ENCODE measurements at places on chromosomes 3 and 15.

DNA sequence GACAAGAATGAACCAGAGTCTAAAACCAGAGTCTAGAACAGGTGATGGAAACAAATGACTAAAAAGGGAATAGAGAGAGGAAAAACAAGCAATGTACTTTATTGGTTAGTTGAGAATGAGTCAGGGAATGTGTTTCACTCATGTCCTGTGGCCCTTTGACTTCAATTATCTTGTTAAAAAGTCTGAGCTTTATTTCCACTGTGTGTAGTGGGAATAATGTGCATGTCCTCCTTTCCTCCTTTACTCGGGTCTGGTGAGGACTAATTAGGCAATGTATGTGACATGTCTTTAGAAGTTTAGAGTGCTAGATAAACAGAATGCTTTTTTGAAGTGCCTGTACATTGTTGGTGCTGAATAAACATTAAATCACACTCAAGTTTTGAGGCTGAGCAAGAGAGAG, 21.3 kb downstream of the LSAMP start:
- no peak for DNase-seq

- DNase-seq = no peak
These were observed 62.5 kb downstream of the ARHGAP31 start for GRCh38 chr3:119356646-119357045.

DNA sequence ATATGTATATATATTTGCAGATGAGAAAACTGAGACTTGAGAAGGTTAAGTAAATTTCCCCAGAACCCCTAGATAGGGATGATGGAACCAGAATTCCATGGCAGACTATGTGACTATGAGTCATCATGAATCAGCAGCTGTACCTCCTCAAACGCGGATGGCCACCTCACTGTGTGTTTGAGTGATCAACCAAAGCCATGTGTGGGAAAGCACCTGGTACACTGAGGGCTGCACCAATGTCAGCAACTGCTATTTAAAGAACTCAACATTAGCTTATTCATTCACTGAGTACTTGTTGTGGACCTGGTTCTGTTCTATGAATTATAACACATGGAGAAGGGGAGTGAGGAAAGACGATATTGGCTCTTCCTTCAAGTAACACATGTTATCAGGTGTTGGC, 377.0 kb downstream of the GAP43 start:
- DNase-seq = peak; percentile 70

GRCh38 chr15:101246391-101246790, 5.5 kb downstream of the CHSY1 start:
- no peak for DNase-seq

GRCh38 chr3:151479452-151479851, 18.6 kb upstream of the IGSF10 start:
- no peak for DNase-seq

DNA sequence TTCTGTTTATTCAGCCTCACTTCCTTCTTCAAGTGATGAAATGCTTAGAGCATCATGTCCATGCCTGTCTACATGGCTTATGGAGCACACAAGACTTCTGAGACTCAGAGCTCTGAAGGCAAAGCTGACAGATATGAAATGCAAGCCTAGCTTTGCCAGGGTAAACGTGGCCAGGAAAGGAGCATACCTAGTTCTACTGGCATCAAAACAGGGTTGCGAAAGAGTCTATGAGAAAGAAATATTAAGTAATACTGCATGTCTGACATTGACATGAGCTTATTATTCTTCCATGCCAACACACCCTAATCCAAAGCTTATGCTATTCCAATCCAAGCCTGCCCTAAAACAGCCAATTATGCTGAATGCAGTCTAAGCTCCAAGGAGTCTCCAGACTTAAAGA, 391.5 kb downstream of the ERC2 start:
- no peak for DNase-seq

GRCh38 chr3:194245975-194246561, 105.1 kb downstream of the CPN2 start:
- no peak for DNase-seq

DNA sequence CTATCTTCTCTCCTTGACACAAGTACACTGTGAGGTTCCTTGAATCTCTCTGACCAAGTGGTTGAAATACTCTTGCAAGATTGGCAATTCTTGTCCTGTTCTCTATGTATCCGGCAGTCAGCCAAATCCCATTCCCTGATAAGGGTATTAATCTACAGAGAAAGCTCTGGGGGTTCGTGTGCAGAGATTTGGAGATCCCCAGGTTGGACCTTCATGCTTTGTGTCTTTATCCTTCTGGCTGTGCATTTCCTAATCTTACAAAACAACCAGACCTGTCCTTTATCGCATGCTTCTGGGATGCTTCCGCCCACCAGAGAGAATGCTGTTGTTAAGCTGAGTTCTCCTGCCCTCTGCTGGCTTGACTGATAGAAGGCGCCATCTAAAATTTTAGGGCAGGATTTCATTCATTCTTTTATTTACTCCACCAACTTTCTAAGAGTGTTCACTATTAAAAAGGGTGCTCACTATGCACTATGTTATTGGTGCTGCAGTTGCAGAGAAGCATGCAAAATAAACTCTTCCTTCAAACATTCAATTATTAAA, 8.6 kb upstream of the SST start:
- peak; percentile 53 for DNase-seq

GRCh38 chr3:71191031-71191482, 392.5 kb downstream of the FOXP1 start:
- no peak for DNase-seq

DNA sequence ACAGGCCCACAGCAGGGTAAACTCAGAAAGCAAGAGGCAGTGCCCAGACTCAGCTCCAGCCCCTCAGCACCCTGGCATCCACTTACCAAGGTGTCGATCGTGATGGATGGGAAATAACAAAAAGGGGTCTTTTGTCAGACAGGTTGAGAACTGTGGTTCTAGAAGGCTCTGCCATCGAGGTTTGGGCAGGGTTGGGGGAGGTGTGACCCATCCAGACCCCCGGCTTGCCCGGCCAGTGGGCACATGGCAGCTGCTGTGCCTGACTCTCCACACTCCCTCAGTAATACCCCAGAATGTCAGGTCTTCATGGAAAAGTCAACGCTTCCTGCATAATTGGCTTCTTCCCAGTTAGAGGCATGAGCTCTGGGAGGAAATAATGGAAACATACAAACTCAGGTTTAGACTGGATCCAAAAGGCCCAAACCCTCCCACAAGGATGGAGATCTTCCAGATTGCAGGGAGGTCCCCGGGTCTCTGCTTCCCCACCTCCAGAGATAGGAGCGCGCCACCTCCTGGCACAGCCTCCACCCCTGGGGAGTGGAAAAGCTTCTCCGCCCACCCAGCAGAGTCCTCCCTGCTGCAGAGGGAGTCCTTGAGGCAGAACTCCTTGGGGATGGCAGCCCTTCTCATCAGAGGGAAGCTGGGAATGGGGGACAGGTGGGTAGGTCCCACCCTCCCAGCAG, 149.8 kb upstream of the IQSEC1 start:
- no peak for DNase-seq

DNA sequence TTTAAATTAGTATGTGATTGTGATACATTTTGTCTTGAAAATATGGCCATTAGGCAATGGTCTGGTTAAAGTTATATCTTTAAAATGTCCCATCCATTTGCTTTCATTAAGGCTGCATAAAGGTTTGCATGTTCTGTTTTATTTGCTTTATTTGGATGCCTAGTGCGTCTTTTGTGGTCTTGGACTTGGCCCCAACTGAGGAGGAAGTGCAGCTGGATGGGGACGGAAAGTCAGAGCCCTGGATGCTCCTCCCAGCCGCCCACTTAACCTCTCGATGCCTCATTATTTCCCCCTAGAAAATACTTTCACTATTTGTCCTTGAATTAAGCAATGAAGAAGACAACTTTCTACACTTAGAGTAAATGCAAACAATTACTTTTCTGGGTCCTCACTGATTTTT, 898.2 kb downstream of the MCTP2 start:
- DNase-seq = no peak

- no peak for DNase-seq
These were observed 24.0 kb downstream of the ABI3BP start for GRCh38 chr3:100968932-100969906.

GRCh38 chr15:35134299-35134698, 49.2 kb upstream of the NANOGP8 start:
- no peak for DNase-seq

DNA sequence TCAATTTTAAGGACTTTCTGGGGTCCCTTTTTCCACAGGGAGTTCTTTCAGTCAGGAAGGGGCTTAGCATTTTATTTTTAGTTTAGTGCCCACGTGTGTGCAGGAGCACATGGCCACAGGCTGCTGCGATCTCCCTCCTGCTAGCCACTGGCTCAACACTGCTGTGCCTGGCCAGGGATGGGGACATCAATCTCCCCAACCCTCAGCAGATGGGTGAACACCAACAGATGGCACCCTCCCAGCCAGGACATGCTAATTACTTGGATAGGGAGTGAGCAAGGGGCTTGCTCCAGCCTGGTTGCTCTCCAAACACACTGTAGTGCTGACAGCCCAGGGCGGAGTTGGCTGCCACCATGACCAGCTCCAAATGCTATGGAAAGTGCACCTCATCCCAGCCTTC, 7.4 kb upstream of the RIOX2 start:
- DNase-seq = no peak

GRCh38 chr15:80916056-80916455, 73.6 kb downstream of the MESD start:
- no peak for DNase-seq

DNA sequence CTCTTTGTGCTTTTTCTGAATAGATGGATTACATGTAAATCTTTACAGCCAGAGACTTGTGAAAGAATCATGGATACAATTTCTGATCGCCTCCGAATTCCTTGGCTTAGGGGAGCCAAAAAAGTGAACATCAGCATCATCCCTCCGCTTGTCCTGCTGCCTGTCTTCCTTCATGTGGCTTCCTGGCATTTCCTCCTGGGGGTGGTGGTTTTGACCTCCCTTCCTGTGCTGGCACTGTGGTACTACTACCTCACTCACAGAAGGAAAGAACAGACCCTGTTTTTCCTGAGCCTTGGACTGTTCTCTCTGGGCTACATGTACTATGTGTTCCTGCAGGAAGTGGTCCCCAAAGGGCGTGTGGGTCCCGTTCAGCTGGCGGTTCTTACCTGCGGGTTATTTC, 5.9 kb downstream of the ZDHHC23 start:
- no peak for DNase-seq

GRCh38 chr3:159586571-159587202, 401.9 kb upstream of the IL12A start:
- DNase-seq = peak; percentile 54

- DNase-seq = no peak
These were observed 144.6 kb downstream of the LPP start for GRCh38 chr3:188298585-188298984.

- DNase-seq = peak; percentile 68
These were observed 57.5 kb upstream of the LMCD1 start for GRCh38 chr3:8443829-8444791.

GRCh38 chr3:51311055-51311454, 74.0 kb upstream of the MANF start:
- DNase-seq = peak; percentile 52

DNA sequence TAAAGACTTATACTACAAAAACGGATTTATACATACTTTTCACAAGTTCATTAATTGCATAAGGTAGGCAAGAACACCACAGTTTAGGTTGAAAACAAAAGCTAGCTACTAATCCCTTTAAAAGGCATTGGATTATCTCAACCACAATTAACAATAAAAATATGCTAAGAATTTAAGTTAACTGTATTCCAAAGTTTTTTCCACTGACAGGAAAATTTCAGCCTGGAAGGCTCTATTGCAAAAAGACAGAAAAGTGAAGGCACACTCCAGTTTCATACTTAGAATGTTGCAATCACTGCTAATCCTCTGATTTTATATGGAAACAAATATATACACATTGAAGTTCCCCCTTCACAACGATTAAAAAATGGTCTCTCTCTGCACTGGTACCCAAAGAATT, 71.5 kb downstream of the TJP1 start:
- no peak for DNase-seq

DNA sequence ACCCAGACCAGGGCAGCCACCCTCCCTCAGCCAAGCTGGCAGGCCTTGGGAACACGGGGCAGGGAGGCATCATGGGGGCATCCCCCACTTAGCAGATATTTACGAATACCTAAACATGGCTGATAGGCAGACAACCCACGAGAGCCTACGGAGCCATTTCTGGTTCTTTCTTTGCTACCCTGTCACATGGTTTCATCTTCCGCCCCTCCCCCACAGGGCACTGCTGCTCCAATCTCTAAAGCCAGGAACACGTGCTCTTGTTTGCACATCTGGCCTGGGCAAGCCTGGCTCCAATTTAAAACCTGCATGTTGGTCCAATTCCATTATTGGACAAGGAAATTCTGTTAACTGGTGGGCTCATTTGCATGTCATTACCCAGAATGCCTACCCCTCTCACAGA, 447.4 kb upstream of the NR2F2 start:
- DNase-seq = no peak

DNA sequence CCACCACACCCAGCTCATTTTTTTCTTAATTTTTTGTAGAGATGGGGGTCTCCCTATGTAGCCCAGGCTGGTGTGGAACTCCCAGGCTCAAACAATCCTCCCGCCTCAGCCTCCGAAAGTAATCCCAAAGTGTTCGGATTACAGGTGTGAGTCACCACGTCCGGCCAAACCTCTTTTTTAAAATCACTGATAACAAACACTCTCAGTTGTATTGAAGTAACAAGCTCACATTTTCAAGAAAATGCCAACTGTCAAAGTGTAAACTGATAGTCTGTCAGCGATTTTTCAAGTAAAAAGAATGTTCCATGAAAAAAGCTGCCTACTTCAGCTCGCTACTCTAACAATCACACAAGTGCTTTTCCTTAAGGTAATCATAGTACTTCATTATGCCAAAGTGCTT, 33.4 kb downstream of the UBXN7 start:
- no peak for DNase-seq

GRCh38 chr3:72519946-72520604, 328.2 kb downstream of the SHQ1 start:
- no peak for DNase-seq

DNA sequence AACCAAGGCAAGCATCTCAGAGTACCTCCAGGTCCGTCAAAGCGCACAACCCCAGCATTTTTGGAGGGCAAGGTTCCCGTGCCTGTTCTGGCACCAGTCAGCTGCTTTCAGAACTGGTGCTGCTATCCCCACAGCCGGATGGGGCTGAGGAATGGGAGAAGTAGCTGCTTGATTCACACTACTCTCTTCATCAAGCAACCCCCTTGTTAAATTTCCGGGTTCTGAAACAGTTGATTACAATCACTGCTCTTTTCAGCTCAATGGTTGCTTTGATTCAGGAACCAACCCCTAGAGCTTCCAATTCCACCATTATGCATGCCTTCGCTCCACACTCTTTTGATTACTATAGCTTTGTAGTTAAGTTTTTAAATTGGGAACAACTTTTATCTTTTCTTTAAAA, 12.3 kb upstream of the UBA7 start:
- DNase-seq = no peak

DNA sequence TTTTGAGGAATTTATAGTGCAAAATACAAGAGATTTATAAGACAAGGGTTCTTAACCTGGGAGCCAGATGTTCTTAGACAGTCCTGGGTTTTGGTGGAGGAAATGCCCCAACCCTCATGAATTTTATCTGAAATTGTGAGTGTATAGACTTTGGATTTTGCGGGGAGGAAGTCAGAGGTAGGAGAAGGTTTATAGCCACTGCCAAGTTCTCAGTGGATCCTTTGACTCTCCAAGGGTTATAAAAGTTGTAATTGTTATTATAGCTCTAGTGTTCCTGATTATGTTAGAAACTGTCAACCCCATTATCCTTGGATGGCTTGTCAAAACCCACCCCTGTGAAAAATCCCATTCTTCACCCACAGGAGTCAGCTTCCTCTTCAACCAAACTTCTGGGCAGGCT, 183.6 kb downstream of the LRTM1 start:
- no peak for DNase-seq

GRCh38 chr3:177932750-177933660, 603.2 kb upstream of the KCNMB2 start:
- DNase-seq = no peak
